Activated CD4-positive, alpha-beta T cell treated with anti-CD3 and anti-CD28 coated beads for 48 hours (primary cell): ENCODE measurements at places on chromosomes 2 and 18.

GRCh38 chr18:7924616-7925015 is 357.5 kb downstream of the PTPRM start:
- DNase-seq = no peak

DNA sequence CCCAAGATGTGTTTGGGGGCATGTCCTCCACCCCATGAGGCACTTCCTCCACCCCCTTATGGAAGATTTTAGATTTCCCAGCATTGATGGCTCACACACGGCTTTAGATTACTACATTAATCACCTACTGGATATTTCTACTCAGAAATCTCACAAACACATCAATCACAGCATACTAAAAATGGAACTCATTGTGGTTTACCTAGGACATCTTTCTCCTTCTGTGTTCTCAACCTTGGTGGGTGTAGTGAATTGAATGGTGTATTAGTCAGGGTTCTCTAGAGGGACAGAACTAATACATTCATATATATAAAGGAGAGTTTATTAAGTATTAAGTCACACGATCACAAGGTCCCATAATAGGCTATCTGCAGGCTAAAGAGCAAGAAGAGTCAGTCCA is 82.1 kb upstream of the CYRIA start:
- DNase-seq = peak; percentile 14

DNA sequence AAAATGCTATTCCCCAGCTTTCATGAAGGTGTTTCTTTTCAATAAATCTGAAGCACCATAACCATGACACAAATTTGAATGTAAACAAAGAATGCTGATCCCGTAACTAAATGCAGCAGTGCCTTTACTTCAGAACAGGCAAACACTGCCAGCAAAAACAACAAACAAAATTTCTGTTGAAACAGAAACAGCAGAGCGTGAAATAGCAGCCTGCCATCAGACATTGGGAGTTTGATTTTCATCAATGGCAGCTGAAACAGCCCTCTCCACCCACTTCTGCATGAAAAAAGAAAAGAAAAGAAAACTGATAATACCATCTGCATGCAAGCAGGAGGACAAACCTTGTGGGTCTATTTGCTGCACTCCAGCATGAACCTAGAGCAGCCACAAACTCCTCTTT is 128.3 kb downstream of the CDH2 start:
- DNase-seq = no peak

DNA sequence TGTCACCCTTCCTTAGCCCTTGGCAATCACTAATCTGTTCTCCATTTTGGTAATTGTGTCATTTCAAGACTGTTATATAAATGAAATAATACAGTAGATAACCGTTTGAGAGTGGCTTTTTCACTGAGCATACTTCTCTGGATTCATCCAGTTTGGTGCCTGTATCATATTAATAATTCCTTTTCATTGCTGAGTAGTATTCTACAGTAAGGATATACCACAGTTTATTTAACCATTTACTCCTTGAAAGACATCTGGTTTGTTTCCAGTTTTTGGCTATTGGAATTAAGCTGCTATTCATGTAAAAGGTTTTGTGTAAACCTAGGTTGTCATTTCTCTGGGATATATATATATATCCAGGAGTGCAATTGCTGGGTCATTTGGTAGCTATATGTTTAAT is 44.6 kb upstream of the TGFA start:
- no peak for DNase-seq

DNA sequence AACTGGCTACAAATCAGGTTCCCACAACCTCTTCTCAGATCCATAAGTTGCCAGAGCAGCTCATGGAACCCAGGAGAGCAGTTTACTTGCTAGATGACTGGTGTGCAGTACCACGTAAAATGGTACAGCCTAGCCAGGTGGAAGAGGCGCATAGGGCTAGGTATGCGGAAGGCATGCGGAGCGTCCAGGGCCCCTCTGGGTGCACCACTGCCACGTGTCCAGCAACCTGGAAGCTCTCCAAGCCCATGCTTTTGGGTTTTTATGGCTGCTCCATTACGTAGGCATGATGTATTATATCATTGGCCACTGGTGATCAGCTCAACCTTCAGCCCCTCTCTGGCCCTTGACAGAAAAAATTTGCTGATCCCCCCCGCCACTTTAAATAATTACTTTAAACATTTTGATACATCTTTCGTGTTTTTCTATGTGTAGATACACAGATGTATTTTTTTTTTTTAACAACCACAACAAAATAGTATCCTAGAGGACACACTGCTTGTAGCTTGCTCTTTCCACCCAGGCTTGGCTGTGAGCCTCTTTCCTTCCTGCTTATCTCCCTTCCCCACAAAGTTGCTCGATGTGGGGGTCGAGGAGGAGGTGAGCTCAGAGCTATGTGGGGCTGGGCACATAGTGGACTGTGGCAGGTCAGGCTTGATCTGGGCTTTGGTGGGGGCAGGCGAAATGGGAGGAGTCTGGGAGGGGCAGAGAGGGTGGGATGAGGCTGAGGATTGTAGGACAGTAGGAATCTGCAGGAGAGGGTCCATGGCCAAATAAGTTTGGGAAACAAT is 65.4 kb upstream of the MCFD2 start:
- no peak for DNase-seq

GRCh38 chr2:207825045-207825954 is 55.6 kb upstream of the FZD5 start:
- DNase-seq = no peak

GRCh38 chr18:9091066-9091476 is 11.4 kb upstream of the NDUFV2 start:
- DNase-seq = peak; percentile 57

DNA sequence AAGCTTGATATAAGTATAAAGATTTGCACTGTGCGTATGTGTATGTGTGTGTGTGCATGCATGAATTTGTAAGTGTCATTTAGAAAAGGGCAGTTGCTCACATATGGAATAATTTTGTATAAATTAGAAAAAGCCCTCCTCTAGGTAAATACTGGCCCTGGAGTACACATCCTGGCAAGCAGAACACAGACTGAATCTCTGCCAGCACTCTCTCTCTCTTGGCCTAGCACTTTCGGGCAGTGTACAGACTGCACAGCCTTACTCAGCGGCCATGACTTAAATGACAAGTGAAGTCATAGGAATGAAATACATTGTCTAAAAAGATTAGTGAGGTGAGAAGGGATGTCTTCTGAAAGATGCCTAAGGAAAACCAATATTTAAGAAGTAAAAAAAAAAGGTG is 214.1 kb downstream of the RDH14 start:
- DNase-seq = no peak

DNA sequence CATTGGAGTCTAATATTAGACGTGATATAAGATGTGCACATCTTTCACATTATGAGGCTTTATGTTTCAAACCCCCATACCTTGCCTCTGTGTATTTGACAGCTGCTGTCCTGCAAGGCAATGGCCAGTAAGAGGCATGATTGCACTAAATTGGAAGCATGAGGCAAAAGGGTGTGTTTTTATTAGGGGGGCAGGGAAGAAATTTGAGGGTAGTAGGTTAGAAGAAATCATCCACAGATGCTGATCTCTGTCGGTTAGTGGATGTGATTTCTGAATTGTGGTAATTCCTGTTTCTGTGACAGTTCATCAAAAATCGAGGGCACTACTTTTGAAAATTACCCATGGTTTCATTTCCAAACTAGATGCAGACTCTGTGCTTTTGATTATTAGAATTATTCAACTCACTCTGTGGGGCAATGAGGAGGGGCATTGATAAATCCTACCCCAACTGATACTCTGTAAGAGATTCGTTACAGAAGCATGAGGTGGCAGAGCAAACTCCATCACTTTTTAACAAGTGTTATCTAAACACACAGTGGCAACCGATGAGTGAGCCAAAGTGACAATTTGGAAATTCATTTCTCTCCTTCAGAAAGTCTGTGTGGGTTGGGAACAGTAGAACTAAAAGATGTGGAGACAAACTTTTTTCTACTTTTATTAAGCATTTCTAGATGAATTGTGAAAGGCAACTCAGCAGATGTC is 453.0 kb downstream of the ARHGAP15 start:
- no peak for DNase-seq

DNA sequence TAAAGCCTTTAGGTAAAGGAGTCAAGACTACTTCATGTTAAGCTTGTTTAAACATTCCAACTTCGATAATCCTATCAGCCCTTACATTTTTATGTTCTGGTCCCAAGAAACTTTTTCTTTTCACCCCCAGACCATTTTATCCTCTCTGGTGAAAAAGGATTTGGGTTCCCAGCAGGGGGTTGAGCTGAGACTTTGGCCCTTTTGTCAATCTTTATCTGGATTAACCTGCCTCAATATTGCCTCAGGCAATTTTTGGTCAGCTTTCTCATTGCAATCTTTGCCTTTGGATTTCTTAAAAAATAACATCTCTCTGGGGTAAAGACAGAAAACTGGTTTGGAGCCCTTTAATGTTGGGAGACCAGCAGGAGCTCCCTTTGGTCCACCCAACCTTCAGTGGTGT is 33.9 kb upstream of the CSRNP3 start:
- no peak for DNase-seq

DNA sequence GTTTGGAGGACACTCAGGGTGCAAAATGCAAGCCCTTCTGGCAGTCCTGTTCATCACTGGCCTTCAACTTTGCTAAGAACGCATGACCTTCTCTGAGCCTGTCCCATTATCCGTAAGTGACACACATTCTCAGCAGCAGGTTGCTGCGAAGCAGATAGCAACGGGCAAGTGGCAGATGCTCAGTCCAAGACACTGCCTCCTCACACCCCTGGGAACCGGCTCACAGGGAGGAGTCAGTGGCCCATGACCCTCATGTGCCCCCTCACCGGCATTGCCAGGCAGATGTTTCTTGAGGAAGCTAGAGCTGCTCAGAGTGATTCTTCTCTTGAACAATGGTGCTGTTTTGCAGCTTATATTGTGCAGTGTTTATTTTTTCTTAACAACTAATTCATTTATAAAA is 737.2 kb upstream of the HS6ST1 start:
- no peak for DNase-seq

- no peak for DNase-seq
These were observed 19.5 kb upstream of the HES6 start for GRCh38 chr2:238259061-238260020.

- DNase-seq = no peak
These were observed 53.6 kb downstream of the CDK15 start for GRCh38 chr2:201859949-201860348.

GRCh38 chr2:95049961-95050360 is 24.5 kb downstream of the MAL start:
- DNase-seq = no peak

- DNase-seq = no peak
These were observed 57.5 kb upstream of the CXCR4 start for GRCh38 chr2:136175466-136175865.

DNA sequence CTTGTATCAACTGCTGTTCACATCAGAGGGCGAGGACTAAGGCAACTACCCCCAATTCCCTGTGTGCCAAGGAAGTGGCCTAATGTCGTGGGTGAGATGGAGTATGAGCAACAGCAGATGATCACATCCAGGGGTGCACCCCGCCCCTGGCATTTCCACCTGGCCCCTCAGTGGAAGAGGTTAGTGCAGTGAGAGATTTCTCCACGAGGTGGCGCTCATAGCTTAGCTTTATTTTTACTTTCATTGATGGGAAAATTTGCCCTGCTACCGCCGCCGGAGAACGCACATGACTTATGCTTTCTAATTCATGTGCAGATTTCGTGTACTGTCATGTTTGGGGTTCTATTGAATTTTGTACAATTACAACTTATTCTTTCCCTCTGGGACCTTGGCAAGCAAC is 470.6 kb upstream of the MEX3C start:
- peak; percentile 73 for DNase-seq

GRCh38 chr2:130351711-130352110 is 4.1 kb upstream of the PTPN18 start:
- no peak for DNase-seq

GRCh38 chr18:75638223-75638775 is 210.8 kb upstream of the SMIM21 start:
- no peak for DNase-seq

DNA sequence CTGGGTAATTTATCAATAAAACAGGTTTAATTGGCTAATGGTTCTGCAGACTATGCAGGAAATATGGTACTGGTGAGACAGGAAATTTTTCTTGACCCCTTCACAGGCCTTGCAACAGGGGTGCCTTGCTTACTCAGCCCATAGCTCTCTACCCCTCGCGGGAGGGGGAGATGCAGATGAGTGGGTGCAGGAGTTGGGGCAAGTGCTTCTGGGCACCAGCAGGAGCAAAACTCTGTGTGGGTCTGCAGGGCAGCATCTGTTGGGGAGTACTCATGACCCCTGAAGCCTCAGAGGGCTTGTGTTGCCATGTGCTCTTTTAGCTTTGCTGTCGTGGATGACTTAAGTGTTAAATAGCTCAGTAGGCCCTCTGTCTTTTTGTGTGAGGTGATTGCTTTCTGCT is 48.6 kb downstream of the GULP1 start:
- no peak for DNase-seq

DNA sequence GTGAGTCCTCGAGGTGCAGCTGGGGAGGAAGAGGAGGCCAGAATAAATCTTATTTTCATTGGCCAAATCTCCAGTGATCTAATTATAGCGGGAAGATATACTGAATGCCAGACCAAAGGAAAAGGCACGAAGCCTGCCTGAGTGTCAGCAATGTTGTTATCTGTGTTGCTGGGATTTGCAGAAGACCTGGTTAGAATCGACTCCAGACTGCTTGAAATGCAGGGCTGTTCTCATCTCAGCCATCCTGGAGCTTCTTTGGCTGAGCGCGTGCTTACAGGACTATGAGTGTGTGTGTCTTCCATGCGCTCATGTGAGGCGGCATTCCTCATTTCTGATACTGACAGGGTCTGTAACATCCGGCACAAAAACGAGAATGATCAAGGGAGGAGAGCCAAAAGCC is 81.2 kb downstream of the TSN start:
- no peak for DNase-seq
